ENCODE measurements at places on chromosomes 3 and 15. TPM values are rescaled to one million over a fixed set of nuclear protein-coding genes. Genes with fewer than 3 reads are reported as not detected.
A peak's percentile ranks its signal among the peaks of the same experiment; 100 is the strongest.

The MAP6D1 gene
- 2.8 TPM for polyA plus RNA-seq

The SLC49A4 gene
- polyA plus RNA-seq: 13.8 TPM

The CCDC13 gene
- polyA plus RNA-seq: 0.41 TPM

The ZBED2 gene
- polyA plus RNA-seq: not detected

The COL7A1 gene
- 11.2 TPM for polyA plus RNA-seq

The EXD1 gene
- polyA plus RNA-seq: not detected

GRCh38 chr3:57943525-57944495 is 64.4 kb upstream of the FLNB start:
- no peak for DNase-seq

GRCh38 chr3:11601446-11602238 is 42.1 kb downstream of the VGLL4 start:
- peak; percentile 88 for DNase-seq

- peak; percentile 25 for DNase-seq
Observed at GRCh38 chr3:52093756-52094545, 37.6 kb upstream of the DUSP7 start.

GRCh38 chr3:110711851-110712516 is 359.6 kb upstream of the NECTIN3 start:
- peak; percentile 6 for DNase-seq

DNA sequence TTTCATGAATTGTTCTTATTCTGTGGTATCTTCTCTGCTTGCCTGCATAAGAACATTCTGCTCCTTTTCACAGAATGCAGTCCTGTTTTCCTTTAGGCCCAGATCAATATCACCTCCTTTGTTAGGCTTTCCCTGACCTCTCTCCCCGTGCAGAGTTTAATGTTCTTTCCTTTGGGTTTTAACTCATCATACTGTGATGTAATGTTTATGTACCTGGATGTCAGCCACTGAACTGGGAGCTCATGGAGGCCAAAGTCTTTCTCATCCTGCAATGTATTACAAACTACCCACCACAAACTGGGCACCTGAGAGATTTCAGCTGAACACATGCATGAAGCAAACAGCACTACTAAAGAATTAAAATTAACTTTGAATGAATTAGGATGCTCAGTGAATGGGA is 192.8 kb upstream of the RORA start:
- no peak for DNase-seq

DNA sequence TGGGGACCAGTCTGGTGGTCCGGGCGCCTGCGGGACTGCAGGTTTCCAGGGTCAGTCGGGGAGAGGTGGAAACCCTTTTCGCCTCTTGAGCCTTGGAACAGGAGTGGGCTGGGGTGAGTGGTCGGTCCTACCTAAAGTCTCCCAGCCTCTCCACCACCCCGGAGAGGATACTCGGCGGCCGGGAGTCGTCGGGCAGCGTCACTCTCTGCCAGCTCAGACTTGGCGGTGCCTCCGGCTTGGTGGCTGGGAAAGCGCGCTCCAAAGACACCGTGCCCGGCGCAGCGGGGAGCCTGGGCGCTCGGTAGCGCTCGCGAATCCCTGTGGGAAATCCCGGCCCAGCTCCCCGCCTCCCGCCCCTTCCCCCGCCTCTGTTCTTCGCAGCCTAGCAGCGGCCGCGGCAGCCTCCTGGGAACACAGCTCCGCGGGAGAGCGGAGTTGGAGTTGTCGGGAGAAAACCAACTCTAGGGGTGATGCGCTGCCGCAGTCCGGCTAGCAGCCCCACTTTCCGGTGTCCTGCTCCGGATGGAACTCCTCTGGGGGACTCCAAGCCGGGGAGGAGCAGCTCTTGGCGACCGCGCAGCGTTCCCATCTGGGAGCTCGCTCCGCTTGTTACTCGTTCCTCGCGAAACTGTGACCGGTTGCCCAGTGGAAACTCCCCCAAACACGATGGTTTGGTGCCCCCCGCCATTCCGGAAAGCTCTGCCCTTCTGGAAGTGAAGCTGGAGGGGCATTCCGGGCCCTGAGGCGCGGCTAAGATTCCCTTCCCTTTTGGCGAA is 1.4 kb downstream of the EPHB1 start:
- peak; percentile 50 for DNase-seq

- no peak for DNase-seq
Observed at GRCh38 chr15:29936353-29937049, 114.2 kb upstream of the TJP1 start.

DNA sequence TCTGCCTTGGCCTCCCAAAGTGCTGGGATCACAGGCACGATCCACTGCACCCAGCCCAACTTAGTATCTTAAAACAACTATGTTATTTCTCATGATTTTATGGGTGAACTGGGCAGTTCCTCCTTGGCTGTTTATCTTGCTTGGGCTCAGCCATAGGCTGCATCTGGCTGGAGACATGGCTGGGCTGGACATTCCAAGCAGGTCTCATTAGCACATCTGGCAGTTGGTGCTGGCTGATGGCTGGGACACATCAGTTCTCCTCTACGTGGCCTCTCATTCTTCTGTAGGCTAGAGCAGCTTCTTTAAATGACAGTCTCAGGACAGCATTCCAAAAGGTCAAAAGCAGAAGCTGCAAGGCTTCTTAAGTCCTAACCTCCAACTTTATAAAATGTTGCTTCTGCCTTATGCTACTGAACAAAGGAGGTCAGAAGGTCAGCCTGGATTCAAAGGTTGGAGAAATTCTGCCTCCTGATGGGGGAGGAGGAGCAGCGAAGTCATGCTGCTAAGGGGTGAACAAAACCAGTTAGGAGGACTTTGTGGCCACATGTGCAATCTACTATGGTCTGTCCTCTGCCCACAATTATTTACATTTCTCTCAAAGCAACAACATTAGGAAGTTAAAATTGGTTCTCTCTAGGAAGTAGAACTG is 144.0 kb downstream of the AQP9 start:
- no peak for DNase-seq

- peak; percentile 32 for DNase-seq
Observed at GRCh38 chr15:36358523-36358922, 220.9 kb upstream of the CDIN1 start.

GRCh38 chr3:159532577-159532976 is 456.1 kb upstream of the IL12A start:
- DNase-seq: no peak

GRCh38 chr3:100759950-100760349 is 50.7 kb downstream of the TFG start:
- no peak for DNase-seq

- no peak for DNase-seq
Observed at GRCh38 chr3:146110161-146110560, 50.8 kb downstream of the PLOD2 start.

DNA sequence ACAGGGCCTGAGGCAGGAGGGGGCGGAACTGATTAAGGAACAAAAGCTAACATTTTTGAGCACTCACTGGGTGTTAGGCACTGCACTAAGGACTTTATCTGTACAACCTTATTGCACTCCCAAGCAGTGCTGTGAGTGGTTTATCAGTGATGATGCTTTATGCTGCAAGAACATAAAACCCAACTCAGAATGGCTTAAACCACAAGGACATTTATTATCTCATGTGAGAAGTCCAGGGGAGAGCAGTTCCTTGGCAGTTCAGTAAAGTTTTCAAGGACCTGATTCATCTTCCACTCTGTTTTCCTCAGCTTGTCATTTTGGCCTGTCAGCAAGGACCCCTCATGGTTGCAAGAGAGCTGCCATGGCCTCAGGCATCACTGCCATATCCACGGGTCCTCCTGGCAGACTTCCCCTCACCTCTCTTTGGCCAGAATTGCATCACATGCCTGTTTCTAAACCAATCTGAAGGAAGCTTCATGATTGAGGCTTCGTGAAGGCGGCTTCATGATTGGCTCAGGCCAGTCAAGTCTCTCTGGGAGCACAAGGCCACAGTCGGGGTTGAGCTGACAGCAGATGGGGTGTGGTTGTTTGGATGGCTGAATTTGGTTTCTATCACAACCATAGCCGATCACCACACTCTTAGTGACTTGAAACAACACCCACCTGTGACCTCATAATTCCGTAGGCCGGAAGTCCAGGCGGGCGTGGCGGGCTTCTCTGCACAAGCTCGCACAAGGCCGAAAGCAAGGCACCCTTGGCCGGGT is 15.8 kb downstream of the EFCC1 start:
- DNase-seq: no peak

GRCh38 chr3:25973122-25973521 is 183.2 kb downstream of the OXSM start:
- no peak for DNase-seq

- DNase-seq: no peak
Observed at GRCh38 chr3:139113231-139113992, 68.7 kb upstream of the PRR23C start.

- peak; percentile 76 for DNase-seq
Observed at GRCh38 chr3:136862617-136863322, 762 bp downstream of the NCK1 start.

All from GM23248 (cell line).